Left ventricle myocardium inferior (tissue), 1 donor: ENCODE measurements at places on chromosomes 5 and 9.

DNA sequence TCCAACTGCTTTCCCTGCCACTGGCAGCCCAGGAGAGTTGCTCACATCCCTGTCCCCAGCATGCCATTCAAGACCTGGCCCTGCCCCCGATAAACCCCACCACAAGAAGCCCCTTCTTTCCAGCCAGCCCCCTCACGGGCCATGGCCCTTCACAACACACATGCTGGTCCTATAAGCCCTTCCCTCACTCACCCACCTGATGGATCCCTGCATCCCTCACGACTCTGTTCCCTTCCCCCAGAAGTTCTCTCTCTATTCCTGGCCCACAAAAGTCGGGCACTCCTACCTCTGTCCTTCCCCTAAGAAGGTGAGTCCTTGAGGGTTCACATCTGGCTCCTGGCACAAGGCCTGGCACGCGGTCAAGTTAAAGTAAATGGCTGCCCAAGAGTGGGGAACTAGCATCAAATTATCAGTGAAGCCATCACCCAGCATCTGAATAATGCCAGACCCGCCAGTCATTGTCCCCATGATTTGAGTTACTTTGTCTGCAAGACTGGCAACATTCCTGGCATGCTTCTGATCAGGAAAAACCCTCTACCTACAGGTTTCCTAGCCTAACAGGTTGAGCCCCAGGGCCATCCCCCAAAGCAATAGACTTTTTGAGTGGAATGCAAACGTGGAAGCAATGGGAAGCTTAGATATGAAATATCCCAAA is 65.9 kb downstream of the CRB2 start:
- no peak for DNase-seq

DNA sequence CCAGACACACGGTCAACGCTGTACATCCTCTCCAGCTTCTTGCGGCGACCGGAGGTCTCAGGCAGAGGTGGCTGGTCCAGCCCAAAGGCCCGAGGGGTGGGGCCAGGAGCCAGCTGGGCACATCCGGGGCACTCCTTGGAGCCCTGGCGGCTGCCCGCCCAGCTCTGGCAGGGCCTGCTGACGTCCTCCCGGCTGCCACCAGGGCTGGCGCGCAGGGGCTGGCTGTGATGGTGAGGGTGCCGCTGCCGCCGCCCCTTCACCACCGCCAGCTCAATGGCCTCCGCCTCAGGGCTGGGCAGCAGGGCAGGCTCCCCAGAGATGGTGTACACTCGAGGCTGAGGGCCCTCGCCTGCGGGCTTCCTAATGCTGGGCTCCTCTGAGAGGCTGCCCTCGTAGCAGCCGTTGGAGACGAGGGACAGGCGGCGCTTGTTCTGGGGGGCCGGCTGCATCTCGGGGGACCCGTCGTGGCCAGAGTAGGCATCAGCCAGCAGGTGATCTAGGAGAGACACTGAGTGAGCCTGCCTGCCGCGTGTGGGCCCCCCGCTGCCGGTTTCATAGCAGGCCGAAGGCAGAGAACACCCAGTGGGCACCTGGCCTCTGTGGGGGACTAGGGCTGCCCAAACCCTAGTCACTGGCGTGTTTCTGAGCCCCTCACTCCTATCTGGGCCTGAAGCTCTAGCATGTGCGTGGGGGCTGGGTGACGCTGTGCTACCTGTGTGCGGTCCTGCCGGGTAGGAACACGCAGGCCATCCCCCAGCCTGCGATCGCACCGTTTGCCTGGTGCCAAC is 1.5 kb downstream of the NSMF start:
- no peak for DNase-seq

DNA sequence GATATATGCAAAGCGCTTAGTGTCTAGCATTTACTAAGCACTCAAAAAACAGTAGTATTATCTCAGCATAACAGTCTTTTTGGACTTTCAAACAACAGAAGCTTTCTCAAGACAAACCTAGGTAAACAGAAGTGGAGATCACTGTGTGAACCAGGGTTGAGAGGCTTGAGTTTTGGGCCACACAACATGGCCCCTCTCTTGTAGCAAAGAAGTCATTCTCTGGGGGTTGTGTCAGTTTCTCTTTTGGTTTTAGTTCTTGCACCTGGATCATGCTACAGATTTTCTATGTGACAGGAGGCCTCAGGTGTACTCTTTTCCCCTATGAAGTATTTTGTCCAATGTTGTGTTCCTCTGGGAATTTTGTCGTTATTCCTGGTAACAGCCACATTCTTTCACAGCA is 30.0 kb downstream of the INSYN2B start:
- DNase-seq: no peak

DNA sequence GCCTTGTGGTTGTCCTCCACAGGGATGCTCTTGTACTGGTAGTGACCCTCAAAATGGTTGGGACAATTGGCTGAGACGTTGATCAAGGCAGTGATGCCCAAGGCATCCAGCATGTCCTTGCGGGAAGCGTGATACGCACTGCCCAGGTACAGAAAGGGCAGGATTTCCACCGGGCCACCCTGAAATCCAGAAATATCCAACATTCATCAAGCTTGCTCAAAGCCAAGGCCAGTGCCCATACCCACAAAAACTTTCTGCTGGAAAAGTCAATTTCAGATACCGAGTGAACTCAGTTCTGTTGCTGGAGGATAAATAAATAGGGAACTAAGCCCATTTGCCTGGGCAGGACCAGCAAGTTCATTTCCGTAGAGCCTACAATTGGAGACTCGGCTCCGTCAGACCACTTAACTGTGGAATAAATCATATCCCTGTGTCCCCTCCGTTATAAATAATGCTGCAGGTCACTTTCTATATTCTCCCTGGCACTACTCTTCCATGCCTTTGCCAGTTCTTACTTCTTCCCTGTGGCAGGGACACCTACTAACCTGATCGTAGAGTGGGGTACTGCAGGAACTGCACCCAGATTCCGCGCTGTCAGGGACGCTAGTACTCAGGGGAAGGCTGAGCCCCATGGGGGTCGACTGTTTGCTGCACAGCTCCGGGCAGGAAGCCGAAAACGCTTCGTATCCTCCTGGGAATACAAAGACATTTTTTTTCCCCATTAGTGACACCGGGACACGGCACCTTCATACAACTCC is 1.2 kb downstream of the DUSP1 start:
- no peak for DNase-seq

DNA sequence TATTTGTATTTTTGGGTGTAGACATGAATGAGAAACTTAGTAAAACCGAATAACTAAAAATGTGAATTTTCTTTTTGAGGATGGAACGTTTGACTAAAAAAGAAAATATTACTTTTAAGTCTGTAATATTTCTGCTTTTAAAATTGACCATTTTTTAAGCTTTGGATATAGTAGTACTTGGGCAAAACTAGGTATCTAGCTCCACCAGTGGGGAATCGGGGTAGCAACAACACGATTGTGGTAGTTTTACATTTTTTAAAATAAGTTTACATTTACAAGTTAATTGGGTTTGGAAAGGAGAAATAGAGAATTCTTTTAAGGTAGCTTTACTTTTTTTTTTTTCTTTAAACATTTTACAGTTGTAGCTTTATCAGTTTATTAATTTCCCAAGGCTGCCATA is 154.4 kb downstream of the MAN2A1 start:
- no peak for DNase-seq
